ENCODE measurements at places on chromosomes 7 and 10.

DNA sequence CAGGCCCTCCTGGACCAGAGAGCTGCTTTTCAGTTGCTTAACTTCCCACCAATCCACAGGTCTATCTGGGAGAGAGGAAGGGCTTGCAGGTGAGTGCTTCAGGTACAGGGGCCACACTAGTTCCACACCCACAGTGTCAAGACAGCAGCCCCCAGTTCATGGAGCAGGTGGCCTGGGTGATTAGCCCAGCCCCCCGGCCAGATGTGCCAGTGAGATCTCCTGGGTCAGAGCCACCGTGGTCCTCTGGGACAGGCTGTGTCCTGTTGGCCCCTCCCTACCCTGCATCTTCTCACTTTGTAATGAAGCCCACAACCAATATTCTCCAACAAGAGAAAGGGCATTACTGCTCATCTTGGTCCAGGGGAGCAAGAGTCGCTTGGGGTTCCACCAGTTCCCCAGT, 30.6 kb downstream of the DRGX start:
- H3K27ac ChIP-seq: no peak overlapping the region
- H3K27me3 ChIP-seq: no peaks in the 10 kb centered on the region
- no peaks in the 10 kb centered on the region for H3K4me1 ChIP-seq
- H3K4me3 ChIP-seq: no peak overlapping the region
- H3K36me3 ChIP-seq: no peaks in the 10 kb centered on the region

- H3K4me3 ChIP-seq: peak overlapping the region; percentile 62
- H3K27ac ChIP-seq: no peak overlapping the region
- H3K27me3 ChIP-seq: no peaks in the 10 kb centered on the region
- no peaks in the 10 kb centered on the region for H3K36me3 ChIP-seq
- H3K4me1 ChIP-seq: peaks cover 5% of the 10 kb centered on the region
These were observed 75.4 kb downstream of the HDAC9 start for GRCh38 chr7:18570890-18571478.

DNA sequence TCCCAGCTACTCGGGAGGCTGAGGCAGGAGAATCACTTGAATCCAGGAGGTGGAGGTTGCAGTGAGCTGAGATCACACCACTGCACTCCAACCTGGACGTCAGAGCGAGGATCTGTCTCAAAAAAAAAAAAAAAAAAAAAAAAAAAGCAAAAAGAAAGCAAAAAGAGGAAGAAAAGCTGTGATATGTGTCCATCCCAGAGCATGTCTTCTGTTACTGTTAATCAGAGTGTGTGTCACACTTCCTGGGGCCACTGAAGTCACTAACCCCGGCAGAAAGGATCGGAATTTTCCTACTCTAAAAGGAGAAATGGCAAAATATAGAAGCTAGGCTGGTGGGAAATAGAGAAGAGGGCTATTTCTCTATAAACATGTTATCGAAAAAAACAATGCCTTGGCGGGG, 11.9 kb downstream of the PIK3AP1 start:
- H3K4me1 ChIP-seq: no peaks in the 10 kb centered on the region
- no peaks in the 10 kb centered on the region for H3K36me3 ChIP-seq
- H3K27me3 ChIP-seq: no peaks in the 10 kb centered on the region
- no peak for DNase-seq
- no peak overlapping the region for H3K4me3 ChIP-seq

GRCh38 chr10:124700293-124701037, 43.7 kb downstream of the FAM53B start:
- no peak for DNase-seq
- no peak overlapping the region for H3K27ac ChIP-seq
- no peaks in the 10 kb centered on the region for H3K27me3 ChIP-seq
- peaks cover 35% of the 10 kb centered on the region for H3K4me1 ChIP-seq

DNA sequence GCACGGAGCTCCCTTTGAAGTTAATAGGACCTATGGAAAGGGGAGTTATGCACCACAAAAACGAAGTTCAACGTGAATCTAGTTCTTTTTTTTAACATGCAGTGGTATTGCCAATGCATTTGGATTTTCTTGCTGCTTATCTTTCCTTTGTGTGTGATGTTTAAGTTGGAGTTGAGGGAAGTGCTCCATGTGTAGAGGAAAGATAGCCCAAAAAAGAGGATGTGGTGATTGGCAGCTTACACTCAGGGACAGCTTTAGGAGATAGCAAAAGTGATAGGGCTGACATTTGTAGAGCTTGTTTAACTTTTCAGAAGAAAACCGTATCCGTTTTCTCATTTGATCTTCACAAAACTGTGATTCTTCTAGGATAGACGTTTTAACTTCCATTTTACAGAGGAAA, 101.3 kb downstream of the MDFIC start:
- no peak overlapping the region for H3K4me3 ChIP-seq
- H3K4me1 ChIP-seq: no peaks in the 10 kb centered on the region
- H3K27ac ChIP-seq: no peak overlapping the region
- H3K27me3 ChIP-seq: no peaks in the 10 kb centered on the region
- no peak for DNase-seq
- H3K36me3 ChIP-seq: no peaks in the 10 kb centered on the region

- peaks cover 16% of the 10 kb centered on the region for H3K36me3 ChIP-seq
- H3K4me3 ChIP-seq: peak overlapping the region; percentile 73
- H3K27me3 ChIP-seq: no peaks in the 10 kb centered on the region
- no peak for DNase-seq
These were observed 1.1 kb downstream of the NANOS1 start for GRCh38 chr10:119030421-119031250.

DNA sequence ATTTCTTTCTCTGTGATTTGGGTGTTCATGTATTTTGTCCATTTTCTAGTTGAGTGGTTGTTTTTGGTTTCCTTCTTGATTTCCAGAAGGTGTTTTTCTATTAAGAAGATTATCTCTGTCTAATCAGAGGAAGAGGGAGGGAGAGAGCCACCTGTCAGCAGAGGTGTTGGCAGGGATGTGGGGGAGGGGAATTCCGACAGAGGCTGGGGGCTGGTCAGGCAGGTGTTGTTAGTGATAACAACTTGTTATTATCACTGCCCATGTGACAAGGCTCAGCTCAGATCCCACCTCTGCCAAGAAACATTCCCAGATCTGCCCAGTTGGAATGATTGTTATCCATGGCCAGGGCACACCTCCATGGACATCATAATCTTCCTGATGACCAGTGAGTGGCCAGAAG, 293.4 kb downstream of the GFRA1 start:
- no peak for DNase-seq
- no peak overlapping the region for H3K4me3 ChIP-seq
- no peaks in the 10 kb centered on the region for H3K27me3 ChIP-seq
- peaks cover 4% of the 10 kb centered on the region for H3K4me1 ChIP-seq
- no peak overlapping the region for H3K27ac ChIP-seq
- no peaks in the 10 kb centered on the region for H3K36me3 ChIP-seq

GRCh38 chr7:151392002-151392401, 17.8 kb downstream of the WDR86 start:
- no peak overlapping the region for H3K27ac ChIP-seq
- H3K4me1 ChIP-seq: peaks cover 4% of the 10 kb centered on the region
- H3K4me3 ChIP-seq: no peak overlapping the region
- H3K27me3 ChIP-seq: no peaks in the 10 kb centered on the region
- DNase-seq: no peak
- H3K36me3 ChIP-seq: no peaks in the 10 kb centered on the region

DNA sequence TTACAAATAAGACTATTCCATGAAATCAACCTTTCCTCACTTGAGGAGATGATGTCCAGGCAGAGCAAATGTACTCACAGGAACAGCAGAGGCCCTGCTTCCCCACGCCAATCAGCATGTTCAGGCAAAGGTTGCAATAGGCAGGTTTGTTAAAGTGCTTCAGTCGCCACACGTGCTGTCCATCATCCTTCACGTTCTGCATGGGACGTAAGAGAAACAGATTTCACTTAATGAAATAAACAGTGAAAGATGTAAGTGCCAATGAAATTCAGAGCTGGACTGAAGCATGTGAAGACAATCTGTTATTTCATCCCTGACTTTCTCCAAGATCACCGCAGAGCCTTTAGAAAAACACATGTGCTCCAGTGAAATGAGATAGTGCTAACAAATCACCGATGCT, 217.4 kb downstream of the DGKB start:
- DNase-seq: no peak
- no peak overlapping the region for H3K4me3 ChIP-seq
- no peak overlapping the region for H3K27ac ChIP-seq
- H3K4me1 ChIP-seq: no peaks in the 10 kb centered on the region
- H3K27me3 ChIP-seq: no peaks in the 10 kb centered on the region
